ENCODE measurements at places on chromosomes 4 and X. TPM values are rescaled to one million over a fixed set of nuclear protein-coding genes. Genes with fewer than 3 reads are reported as not detected.

SLC10A6 gene
- total RNA-seq = 0.21 TPM

DNA sequence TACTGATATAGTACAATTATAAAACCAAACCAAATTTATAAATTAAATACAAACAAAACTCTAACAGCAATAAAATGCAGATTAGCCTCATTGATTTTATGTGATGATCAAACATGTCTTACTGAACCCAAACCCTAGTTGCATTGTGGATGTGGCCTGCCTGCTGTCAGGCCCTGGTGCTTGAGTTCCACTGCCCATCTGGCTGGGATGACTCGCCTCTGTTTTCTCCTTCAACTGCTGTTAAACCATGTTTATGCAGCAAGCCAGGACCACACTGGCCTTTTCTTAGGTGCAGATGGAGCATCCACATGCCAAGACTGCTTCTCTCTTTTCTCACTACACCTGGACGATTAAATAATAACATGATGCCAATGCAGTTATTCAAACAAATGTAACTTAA is 22.6 kb downstream of the NAP1L5 start:
- H3K36me3 ChIP-seq = peaks cover 11% of the 10 kb centered on the region
- peak overlapping the region; percentile 42 for H3K27ac ChIP-seq
- no peak overlapping the region for H3K4me3 ChIP-seq
- H3K4me1 ChIP-seq = peaks cover 42% of the 10 kb centered on the region

- H3K27ac ChIP-seq = no peak overlapping the region
- H3K27me3 ChIP-seq = peaks cover 18% of the 10 kb centered on the region
- DNase-seq = no peak
- peaks cover 32% of the 10 kb centered on the region for H3K4me1 ChIP-seq
These were observed 9.3 kb upstream of the SH3TC1 start for GRCh38 chr4:8189551-8190466.

GRCh38 chr4:167606551-167606950 is 372.3 kb upstream of the SPOCK3 start:
- no peaks in the 10 kb centered on the region for H3K4me1 ChIP-seq
- no peaks in the 10 kb centered on the region for H3K27me3 ChIP-seq
- no peak for DNase-seq
- H3K36me3 ChIP-seq = no peaks in the 10 kb centered on the region
- H3K4me3 ChIP-seq = no peak overlapping the region

DNA sequence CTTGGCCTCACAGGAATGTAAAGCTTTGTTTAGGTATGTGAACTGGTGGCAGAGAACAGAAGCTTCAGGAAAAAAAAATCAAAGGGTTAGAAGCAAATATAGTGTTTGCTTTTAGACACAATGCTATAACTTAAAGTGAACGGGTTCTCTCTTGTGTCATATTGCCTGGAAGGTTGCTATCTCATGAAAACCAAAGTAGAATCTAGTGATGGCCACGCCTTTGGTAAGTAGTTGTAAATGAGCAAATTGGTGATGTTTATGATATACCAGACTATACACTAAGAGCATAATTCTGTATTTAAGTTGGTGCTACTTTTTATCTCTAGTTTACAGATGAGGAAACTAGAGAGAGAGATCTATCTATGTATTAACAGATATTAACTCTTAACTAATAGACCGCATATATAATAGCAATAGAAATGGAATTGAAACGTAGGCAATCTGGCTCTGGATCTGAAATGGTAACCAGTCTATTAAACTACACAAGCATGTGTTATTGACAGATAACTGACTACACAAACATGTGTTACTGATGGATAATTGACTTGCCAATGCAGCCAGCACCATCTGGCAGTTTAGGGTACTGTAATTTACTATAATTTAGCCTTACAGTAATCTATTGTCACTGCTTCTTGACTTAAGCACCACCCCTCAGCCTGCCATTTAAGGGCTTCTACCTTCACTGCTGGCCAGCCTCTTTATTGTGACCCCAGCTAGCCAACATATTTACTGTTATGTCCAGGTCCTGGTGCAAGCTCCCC is 40.8 kb downstream of the HCCS start:
- no peak overlapping the region for H3K27ac ChIP-seq
- H3K36me3 ChIP-seq = no peaks in the 10 kb centered on the region
- no peaks in the 10 kb centered on the region for H3K27me3 ChIP-seq
- no peak for DNase-seq
- no peaks in the 10 kb centered on the region for H3K4me1 ChIP-seq
- H3K4me3 ChIP-seq = no peak overlapping the region
